CD4-positive, alpha-beta T cell treated with Interferon gamma for 1 hour (primary cell): ENCODE measurements at places on chromosomes 4 and X.

- DNase-seq = no peak
Measured at GRCh38 chr4:141540643-141541042, 95.7 kb upstream of the IL15 start.

GRCh38 chrX:68594769-68595168 is 52.7 kb upstream of the STARD8 start:
- no peak for DNase-seq

DNA sequence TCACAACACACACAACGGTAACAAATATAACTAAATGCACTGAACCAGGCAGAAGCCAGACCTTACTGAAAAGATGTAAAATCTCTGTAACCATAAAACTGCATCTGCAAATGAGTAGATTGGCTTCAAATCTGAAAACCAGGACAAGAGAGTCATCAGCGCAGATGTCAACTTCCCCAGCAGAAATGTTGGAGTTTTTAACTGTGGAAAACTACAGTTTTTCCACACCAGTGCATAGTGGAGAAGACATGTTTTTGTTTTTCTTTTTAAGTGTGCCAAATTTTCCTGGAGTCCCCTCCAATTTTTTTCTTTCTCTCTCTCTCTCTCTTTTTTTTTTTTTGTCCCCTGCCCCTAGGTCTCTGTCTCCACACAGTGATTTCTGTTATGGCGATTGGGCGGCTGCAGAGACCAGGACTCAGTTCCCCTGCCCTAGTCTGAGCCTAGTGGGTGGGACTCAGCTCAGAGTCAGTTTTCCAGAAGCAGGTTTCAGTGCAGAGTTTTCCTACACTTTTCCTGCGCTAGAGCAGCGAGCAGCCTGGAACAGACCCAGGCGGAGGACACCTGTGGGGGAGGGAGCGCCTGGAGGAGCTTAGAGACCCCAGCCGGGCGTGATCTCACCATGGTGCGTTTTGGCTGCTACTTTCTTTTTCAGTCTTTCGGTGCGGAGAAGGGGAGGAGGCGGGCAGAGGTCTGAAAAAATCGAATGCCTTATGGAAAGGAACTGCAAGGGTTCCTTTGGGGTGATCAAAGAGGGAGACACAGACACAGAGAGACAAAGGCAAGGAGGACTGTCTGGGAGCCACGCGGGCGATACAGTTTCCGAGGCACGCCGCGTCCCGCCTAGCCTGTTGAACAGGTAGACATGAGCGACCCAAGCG is at the start of gene GUCY1A1:
GUCY1A1 (plus strand) TSS at position 505 of the 878 bp plus-strand sequence. CDS start 30,020 bp downstream, outside the sequence.
- DNase-seq = no peak

DNA sequence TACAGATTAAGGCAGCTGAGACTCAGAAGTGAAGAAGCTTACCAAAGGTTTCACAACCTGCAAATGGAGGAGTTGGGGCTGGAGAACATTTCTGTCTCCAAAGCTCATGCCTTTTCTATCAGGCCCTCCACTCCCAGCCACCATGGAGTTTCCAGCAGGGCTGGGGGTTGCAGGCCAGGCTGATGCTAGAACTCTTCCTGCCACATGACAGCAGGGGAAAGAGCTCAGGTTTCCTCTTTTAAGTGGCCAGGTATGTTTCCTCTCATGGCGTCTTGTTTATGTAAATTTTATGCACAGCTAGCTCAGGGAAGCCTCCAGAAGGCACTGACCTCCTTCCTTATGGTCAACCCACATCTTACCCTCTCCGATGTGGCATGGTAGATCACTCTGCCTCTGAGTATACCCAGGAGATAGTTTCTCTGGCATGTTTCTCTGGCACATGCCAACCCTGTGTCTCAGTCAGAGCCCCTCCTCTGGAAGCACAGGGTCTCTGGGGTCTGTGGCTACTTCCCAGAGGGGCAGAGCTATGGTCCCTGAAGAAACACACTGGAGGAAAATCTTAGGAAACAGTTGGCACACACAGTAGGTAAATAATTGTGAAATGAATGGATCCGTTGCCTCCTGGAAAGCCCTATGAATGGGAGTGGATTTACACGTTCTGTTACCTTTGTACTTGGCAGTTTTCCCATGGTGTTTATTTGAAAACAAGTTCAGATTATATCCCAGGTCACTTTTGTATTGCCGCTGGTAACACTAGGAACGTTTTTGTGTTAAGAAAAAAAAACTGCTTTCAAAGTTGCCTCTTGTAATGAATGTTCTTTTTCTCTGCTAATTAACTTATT is 28.9 kb downstream of the PDK3 start:
- DNase-seq = no peak
